Erythroblast (primary cell): ENCODE measurements at places on chromosomes 7 and 10.

- peak; percentile 11 for DNase-seq
Measured at GRCh38 chr7:92633211-92633906, 43.2 kb upstream of the FAM133B start.

DNA sequence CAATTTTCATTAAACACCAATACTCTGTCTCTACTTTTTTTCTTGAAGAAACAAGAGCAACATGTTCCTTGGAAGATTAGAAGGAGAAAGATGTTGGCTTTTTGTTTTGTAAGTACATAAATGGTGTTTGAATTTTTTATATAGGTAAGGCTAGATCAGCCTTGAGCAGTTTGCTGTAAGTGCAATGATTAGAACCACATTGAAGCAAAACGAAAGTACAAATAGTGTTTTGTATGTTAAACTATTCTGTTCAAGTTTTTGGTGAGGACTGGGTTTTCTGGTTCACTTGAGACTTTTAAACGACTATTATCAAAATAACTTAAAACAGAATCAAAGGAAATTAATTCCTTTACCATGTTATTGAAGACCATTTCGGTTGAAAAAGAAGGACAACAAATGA, 162.9 kb upstream of the NRP1 start:
- DNase-seq: no peak

GRCh38 chr7:146926841-146927240, 810.2 kb downstream of the CNTNAP2 start:
- no peak for DNase-seq

DNA sequence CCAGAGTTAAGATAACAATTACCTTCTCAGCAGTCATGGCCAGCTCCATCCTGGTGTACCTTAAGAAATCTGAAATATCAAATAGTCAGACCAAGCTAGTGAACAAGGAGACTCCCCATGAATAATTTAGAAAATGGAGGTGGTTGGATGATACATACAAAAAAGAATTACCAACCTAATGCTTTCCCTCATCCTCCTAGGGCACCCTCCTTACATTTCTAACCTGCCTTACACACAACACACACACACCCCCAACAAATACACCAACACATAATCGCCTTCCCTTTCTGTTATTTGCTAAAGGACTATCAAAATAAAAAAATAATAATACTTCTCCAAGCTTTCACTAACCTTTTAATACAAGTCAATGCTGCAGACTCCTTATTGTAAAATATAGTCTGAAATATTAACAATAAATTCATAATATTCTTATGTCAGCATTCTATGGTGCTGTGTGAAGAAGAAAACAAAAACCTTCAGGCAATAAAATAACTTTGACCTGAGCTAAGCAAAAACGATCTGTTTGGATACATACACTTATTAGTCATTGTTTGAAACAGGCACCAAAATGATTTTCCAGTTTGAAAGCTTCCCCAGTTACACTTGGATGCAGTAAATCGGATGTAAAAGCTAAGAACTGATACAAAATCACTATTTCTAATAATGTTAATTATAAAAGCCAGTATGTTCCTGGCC, 3.4 kb downstream of the TWIST1 start:
- no peak for DNase-seq

DNA sequence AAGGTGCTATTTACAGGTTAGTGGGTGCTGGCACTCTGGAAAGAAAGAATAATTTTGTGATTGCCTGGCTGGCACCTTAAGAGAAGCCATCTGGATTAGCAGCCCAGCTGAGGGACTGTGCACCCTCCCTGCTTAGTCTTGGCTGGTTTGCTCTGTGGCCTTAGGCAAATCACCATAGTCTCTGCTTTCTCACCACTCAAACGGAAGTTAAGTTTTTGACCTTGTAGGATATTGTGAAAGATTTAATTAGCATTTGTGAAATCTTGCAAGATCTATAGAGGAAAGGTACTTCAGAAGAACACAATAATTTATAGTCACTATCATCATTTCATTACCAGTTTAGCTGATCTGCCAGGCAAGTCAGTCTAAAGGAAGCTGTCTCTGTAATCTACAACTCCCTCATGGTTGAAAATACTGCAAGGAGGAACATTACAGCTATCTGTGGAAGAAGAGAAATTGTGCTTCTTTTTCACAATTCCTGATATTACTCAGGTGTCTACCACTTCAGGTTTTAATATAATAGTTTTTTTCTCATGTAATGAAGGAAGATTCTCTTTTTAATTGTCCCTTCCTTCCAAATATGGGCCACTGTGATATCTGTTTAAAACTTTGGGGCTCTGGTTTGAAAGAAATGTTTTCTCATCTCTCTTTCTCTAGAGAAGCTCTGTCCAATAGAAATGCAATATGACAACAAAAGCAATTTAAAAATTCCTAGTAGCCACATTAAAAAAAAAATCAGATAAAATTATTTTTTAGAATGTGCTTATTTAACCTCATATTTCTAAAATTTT, 219.6 kb downstream of the PTEN start:
- DNase-seq: no peak

DNA sequence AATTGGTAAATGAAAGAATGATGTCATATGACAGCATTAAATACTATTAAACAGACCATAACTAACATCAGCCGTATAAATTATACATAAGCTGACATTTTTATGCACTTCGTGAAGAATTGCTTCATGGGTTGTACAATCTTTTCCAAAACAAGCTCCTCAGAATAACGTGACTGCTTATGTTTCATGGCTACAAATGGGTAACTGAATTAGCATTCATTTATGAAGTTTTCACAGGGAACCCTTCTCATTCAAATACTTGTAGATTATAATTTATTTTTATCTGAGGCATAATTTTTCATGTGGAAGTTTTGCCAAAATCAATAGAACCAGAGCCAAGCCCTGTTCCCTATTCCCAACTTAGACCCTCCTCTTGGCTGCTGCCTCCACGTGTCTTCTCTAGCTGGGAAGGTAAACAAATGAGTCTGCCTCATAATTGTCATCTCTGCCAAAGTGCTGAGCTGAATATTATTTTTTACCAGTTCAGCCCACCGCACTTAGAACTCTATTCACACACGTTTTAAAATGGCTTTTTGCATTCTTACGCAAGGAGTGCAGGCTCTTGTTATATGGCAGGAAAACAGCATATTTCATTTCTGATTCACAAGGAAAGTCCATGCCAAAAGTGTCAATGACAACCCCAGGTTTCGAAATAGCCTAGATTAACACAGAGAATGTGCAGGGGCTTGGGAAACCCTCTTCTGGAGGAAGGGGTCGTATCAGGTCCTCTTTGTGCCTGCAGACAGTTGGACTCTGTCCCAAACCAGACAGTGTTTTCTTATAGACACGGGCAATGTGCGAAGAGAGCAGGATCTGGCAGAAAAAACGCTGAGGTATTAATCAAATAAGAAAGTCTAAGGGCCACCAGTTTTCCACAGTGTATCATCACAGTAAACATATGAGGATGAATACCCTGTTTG, 370.7 kb upstream of the MGMT start:
- DNase-seq: no peak

DNA sequence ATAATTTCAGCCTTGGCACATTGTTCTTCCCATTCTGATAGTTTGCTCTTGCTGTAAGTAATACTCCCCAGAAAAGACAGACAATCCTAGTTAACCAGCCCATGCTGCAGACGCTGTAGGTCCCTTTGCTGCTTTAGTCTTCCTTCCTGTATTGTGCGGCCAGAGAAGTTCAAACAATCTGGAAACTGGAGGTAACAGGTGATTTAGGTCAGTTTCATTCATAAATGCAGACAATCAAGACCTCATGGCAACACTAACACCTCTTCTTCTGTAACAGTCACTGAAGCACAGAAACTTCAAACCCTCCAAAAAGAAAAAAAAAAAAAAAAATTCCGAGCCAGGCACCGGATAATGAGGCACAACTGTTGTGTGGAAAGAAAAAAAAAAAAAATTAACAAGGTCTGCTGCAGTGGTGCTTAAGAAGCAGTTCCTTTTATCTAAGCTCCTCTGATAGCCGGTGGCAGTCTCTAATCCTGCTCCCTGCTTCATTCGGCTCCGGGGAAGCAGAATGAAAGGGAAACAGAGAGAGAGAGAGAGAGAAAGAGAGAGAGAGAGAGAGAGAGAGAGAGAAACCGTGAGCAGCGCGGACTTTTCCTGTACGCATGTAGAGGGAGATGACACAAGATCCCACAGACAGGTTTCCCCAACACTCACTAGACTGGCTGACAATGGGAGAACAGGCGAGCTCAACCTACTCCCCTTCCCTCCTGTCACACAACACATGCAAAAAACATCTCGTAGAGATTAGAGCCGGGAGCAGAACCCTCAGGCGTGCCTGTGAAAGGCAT, at the start of gene SEMA3A:
Gene SEMA3A, minus strand, starts transcription at position 306 of the 788 bp plus-strand sequence. Its CDS starts 203 bp downstream, at position 103.
- no peak for DNase-seq

GRCh38 chr7:34662058-34662708, 4.2 kb downstream of the NPSR1 start:
- no peak for DNase-seq

DNA sequence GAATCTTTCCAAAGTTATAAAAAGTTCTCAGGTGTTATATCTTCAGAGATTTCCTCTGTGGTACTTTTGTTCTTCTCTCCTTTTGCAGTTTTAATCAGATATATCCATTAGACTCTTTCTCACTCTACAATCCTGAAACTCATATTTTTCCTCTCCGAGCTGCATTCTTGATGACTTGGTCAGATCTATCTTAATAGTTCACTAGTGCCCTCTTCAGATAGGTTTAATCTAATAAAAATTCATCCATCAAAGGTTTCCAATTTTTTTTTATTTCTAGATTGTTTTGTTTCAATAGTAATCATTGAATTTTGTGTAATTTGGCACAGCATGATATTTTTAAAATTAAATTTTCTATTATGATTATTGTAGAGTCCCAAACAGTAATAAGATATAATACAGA, 21.8 kb upstream of the DGKB start:
- DNase-seq: no peak

GRCh38 chr7:114422507-114423501, 8.2 kb downstream of the FOXP2 start:
- no peak for DNase-seq

DNA sequence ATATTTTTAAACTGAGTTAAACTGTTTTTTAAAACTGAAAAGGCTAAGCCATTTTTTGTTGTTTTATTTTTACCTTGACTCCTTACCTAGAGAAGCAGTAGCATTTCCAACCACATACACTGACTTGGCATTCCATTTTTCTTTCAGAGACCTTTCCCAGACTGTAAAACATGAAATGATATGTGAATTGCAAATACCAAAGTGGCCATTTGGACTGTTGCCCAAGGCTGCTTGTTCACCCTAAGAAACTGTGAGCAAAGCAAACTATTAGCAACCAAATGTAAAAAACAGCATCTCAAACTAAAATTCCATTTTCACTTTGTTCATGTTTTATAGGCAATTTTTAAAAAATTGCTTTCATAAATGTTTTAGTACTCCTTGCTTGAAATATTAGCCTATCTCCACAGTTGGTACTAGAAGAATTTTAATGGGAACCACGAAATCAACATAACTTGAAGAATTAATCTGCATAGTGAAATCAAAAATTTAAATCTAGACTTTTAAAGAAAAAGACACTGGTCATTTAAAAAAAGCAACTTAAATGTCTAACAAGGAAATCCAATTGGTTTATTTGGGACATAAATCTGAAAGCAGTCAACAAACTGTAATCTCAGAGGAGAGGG, 10.8 kb downstream of the UROS start:
- DNase-seq: peak; percentile 14

- no peak for DNase-seq
Measured at GRCh38 chr7:17619196-17619818, 320.9 kb downstream of the AHR start.

GRCh38 chr10:122323941-122324675, 50.4 kb upstream of the PLEKHA1 start:
- no peak for DNase-seq

GRCh38 chr10:81019029-81019890, 481.6 kb downstream of the SH2D4B start:
- peak; percentile 49 for DNase-seq

GRCh38 chr10:126463286-126463685, 75.0 kb upstream of the ADAM12 start:
- DNase-seq: no peak

DNA sequence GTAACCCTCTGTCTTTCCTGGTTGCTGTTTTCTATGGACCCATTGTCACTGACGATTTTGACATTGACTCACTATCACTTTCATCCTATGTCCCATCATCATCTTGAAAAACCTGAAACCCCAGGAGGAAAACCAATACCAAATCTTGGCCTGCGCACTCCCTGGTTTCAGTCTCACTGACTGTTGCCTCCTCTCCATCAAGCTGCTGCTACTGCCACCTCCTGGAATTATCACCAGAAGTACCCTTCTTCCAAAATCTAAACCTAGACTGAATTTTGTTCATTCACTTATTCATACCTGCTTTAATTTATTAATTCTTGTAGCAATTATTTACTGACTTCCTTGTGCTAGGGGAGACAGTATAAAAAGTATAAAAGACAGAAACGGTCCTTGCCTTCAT, 44.5 kb upstream of the ACBD5 start:
- DNase-seq: peak; percentile 12

GRCh38 chr7:54394834-54395233, 147.3 kb upstream of the VSTM2A start:
- DNase-seq: no peak
